ENCODE measurements at places on chromosomes 6 and 20. TPM values are rescaled to one million over a fixed set of nuclear protein-coding genes. Genes with fewer than 3 reads are reported as not detected.

- no peak for DNase-seq
Observed at GRCh38 chr20:47220161-47220582, 136.3 kb downstream of the ZMYND8 start.

DNA sequence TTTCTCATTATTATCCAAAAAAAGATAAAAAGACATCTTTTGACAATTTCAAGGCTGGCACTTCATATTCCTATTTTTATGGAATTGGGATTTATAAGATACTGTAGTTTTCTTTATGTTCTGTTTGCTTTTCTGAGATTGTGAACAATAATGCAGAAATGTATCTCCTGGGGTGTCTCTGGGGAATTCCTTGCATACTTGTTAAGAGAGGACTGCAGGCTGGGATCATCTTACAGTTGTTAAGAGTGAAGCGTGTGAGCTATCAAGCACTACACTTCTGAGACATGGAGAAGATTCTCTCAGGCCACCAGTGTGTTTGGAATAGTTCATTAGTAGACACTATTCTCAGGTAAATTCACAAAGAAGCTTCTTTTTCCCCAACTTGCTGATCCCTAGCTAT, 963.3 kb upstream of the GJE1 start:
- no peak for DNase-seq

DNA sequence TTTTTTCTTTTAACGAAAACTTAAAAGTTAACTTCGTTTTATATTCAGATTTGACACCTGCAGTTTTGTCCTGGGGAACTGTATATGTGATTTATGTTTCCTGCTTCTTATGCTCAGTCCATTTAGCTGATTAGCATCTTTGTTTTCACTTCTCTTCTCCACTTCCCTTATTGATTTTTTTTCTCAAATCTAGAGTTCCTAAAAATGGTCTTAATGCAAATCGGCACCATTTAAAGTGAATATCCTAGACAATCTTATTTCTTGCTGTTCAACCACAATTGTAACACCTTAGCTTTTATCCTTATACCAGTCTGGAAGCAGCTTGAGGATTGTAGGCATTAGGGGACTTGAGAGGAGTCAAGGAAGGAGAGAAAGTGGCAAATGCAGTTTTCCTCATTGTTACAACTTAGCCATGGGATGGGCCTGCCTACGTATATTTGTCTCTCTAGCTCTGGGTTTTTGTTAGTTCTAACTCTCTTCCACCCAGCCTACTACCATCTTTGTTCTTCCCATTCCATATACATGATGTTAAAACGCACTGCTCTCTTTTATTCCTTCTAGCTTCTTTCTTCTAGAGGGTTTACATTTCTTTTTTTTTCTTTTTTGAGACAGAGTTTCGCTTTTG, 8.5 kb downstream of the QRSL1 start:
- no peak for DNase-seq

DNA sequence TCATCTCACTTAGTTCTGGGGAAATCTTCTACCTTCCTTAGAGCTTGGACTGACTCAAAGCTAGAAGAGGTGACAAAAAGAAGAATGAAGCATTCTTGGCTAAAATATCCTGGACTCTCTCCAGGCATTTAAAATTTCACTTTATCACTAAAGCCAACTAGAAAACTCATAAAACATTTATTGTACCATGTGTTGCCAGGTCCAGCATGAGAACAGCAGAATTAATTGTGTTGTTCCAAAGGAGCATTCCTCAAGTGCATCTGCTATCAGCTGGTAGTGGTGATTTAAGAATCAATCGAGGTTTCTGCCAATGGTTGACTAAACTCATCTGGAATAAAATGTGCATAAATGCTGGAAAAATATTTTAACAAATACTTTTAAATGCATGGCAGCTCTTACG, 147.3 kb upstream of the SSTR4 start:
- no peak for DNase-seq

GRCh38 chr6:114595591-114595990, 252.8 kb upstream of the HS3ST5 start:
- no peak for DNase-seq

GRCh38 chr6:92587525-92587924, 831.8 kb downstream of the EPHA7 start:
- no peak for DNase-seq

GRCh38 chr20:25272223-25273000, 24.5 kb downstream of the PYGB start:
- DNase-seq, result peak; percentile 27

DNA sequence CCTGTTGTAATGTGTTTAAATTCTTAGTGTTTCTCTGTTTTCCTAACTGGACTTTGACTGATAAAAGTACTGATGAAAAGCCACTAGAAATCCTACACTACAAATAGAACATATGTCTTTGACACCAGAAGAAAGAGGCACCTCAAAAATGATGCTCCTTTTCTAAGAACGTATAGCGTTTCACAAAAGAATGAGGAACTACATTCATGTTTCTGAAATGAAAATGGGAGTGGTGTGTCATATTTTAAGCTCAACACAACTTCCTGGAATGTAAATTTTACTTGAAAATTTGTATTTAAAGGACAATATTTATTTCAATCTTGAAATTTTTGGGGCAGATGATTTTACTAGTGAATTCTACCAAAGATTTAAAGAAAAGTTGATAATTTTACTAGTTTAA, 35.3 kb downstream of the KIAA0408 start:
- DNase-seq, result no peak

PRSS35 gene
- total RNA-seq, result 1.8 TPM

TNF gene
- 11.5 TPM for total RNA-seq

ULBP1 gene
- total RNA-seq, result 3.8 TPM

NOX3 gene
- total RNA-seq, result not detected

Measured in ascending aorta (tissue), 2 donors.